ENCODE measurements at places on chromosomes 1 and 21.
A peak's percentile ranks its signal among the peaks of the same experiment; 100 is the strongest.

GRCh38 chr1:180370188-180370587, 132.2 kb downstream of the ACBD6 start:
- DNase-seq = no peak

DNA sequence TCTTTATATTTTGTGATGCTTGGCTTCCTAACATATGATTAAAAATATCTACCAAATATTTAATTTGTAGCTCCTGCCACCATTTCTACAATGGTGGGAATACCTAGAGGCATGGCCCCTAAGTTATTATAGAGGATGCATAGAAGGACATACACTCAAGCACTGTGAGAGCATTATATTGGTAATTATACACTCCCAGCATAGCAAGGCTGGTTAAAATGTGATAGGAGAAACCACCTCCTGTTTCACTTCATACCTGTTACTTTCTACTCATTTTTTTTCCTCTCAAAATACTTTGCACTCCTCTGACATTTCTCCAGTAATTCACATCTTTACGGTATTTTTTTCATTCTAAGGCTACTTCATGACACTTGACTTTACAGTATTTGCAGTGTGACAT, 92.9 kb downstream of the HS2ST1 start:
- DNase-seq = no peak

- DNase-seq = peak; percentile 25
Observed at GRCh38 chr1:17439250-17440073, at the start of gene RCC2. RCC2 (minus strand) TSS chr1:17439677; CDS start chr1:17438514, 1,163 bp downstream.

- DNase-seq = no peak
Observed at GRCh38 chr1:7223334-7224080, 438.3 kb downstream of the CAMTA1 start.

GRCh38 chr1:77834771-77835334, 53.6 kb upstream of the NEXN start:
- DNase-seq = no peak

GRCh38 chr1:82258887-82259286, 458.2 kb downstream of the ADGRL2 start:
- no peak for DNase-seq

GRCh38 chr1:81435175-81435574, 365.6 kb upstream of the ADGRL2 start:
- no peak for DNase-seq

GRCh38 chr1:201636097-201636496, 97.2 kb downstream of the NAV1 start:
- DNase-seq = no peak

GRCh38 chr1:22582661-22583635, 19.7 kb downstream of the EPHA8 start:
- DNase-seq = no peak

- DNase-seq = no peak
Observed at GRCh38 chr1:209215826-209216225, 367.7 kb upstream of the CAMK1G start.

DNA sequence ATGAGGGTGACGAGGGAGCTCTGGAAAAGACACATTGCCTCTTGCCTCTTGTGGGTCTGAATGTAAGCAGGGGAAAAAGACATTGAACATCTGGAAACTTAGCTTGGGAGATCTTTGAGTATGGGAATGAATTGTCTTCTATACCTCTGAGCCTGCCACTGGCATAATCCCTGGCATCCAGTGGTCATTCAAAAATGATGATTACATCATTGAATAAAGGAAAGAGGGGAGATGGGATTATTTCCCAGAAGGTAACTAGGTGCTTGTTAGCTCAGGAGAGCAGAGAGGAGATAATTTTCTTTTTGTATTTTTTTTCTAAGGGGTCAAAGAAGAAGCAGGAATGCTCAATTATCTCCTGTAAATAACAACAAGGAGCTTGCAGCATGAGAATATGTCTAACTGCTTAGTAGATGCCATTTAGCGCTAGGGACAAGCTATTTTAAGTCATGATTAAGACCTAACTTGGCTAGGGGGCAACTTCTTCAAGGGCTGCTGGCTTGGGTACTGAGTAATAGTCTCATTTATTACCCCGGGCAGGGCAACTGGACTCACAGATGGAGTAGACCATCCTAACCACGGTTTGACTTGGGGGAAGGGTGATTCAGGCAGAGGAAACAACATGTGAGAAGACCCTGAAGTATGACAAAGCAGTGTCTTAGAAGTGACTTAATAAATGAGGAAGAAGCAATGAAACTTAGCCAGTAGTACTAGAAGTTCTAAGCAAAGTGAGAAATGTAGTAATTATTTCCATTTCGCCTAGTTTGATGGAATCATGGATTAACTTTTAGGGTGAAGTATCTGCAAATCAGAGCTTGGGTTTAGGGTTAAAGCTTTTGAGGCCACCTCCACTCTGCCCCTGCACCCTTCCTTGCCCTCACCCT, 11.0 kb upstream of the XCL2 start:
- no peak for DNase-seq

DNA sequence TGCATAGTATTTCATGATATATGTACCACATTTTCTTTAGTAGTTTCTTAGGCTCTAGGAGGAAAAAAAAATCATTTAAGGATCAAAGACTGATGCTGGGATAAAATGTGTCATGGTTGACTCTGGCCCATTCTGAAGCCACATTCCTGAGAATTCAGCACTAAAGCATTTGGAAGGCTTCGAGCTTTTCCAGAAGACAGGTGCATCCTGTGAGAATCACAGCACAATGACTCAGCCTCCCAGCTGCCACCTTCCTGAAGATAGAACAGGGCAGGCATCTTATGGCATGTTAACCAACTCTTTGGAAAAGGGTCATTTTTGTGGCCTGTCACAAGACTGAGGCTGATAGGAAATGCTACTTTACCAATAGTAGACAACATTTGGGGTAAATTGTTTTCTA, 359.9 kb downstream of the PCP4 start:
- DNase-seq = no peak

- no peak for DNase-seq
Observed at GRCh38 chr1:44909901-44910544, 67.0 kb upstream of the PTCH2 start.

- no peak for DNase-seq
Observed at GRCh38 chr1:14613926-14614325, 15.4 kb downstream of the KAZN start.

DNA sequence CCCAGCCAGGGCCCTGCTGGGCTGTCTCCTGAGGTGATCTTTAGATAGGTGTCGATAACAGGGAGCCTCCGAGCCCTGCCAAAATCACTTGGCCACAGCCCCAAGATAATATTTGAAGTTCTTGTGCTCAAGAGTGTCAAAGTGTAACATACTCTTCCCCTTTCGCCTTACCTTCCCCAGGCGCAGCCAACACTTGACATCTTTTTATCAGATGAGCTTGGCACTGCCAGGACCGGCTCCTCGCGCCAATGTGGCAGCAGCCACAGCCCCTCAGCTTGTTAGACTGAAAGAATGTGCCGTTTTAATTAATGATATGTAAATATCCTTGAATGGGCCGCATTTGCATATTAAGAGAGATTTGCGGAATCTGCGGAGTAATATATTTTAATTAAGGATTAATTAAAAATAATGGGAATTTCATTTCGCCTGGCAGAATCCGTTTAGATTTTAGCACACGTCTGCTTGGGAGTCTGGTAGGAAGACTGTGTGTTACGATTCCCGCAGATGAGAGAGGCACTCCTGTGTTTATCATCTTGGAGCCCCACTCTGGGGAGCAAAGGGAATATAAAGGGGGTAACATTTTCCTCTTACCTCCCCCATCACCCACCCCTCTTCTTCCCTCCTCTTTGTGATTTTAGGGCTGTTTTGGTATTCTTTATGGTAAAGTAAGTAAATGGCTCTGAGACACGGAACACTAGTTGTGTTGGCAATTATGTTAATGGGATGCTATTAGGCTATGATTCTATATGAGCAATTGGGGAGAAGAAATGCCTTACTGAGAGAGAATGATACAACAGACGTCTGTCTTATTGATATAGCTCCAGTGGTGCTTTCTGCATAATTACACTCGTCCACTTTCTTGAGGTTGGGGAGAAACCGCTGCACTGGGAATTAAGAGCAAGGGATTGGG, 109.8 kb downstream of the PBX1 start:
- DNase-seq = no peak

DNA sequence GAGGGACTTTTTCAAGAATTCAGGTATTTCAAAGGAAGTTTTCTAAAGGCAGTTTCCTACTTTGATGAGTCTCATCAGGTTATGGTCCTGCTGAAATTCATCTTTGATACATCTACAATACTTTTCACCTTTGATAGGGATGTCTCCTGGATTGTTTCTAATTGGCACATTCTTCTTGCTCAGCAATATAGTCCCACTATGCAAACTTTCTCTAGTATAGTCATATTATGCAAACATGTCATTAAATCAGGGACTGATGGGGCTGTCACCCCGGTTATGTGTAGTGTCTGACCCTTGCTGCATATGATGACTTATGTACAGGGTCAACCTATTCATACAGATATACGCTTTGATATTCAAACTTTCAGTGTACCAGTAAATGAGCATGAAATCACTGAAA, 379 bp upstream of the FCRL1 start:
- DNase-seq = no peak

DNA sequence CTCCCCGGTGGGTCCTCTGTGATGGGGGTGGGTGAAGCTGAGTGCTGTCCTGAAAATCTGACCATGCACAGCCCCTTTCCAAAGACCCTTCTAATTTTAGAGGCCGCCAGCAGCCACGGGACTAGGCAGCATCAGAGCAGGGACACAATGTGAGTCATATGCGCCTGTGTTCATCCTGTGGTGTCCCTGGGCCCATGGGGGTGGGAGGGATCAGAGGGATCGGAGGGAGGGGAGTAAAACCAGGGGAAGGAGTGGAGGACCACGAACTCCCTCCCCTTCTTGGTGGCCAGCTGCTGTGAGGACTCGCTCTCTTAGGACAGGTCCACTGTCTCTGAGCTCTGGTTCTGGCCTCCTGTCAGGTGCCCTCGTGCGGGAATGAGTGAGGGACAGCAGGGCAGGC, 61.5 kb downstream of the ADARB1 start:
- no peak for DNase-seq

- DNase-seq = no peak
Observed at GRCh38 chr1:80367058-80367457, 1360.5 kb upstream of the ADGRL4 start.

DNA sequence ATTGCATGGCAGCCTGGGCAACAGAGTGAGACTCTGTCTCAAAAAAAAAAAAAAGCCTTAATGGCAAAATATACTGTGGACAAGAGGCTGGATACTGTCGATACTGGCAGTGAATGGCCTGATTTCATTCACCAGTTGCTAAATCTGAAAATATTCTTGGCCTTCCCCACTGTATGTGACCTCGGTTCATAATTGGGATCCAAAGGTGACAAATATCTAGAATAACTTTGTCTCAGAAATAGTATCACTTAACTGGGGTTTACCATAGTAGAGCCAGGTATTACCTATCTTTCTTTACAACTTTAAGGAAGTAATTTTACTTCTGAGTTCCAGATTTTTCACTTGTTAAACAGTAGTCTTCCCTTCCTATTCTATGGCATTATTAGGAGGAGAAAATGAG, 8.4 kb downstream of the MTF2 start:
- no peak for DNase-seq

DNA sequence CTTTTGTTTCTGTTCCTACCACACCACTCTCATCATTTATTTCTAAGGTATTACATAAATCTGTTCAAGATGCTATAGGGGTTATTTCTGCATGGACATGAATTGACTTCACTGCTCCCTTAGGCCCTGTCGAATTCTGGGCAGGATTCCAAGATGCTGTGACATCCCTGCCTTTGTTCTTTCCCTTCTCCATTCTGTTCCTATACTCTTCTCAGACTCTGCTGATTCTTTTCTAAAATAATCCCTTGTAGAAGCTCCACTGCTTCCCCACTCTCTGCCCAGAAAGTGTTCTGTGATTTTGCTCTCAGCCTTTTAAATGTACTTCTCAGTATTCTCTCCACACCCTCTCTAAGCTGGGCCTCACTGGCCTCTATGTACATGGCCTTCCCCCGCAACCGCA, 99.2 kb downstream of the PHTF1 start:
- no peak for DNase-seq

GRCh38 chr1:97433094-97433823, 487.6 kb downstream of the DPYD start:
- no peak for DNase-seq

DNA sequence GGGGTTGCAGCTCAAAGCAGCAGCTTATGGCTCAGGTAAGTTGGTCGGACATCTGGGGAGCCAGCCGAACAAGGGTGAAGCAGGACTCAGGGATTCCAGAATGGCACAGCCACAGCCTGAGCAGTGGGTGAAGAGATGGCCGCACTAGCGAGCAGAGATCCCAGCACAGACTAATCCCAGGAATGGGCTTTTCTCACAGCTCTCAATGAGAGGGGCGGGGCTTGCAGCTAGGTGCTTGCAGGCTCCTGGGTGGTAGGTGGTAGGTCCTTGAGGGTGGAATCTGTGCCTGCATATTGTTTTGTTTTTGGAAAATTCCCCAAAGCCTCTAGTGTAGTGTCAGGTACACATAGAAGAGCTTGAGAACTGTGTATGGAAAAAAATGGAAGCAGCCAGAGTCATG, 9.0 kb downstream of the KIAA0040 start:
- no peak for DNase-seq

DNA sequence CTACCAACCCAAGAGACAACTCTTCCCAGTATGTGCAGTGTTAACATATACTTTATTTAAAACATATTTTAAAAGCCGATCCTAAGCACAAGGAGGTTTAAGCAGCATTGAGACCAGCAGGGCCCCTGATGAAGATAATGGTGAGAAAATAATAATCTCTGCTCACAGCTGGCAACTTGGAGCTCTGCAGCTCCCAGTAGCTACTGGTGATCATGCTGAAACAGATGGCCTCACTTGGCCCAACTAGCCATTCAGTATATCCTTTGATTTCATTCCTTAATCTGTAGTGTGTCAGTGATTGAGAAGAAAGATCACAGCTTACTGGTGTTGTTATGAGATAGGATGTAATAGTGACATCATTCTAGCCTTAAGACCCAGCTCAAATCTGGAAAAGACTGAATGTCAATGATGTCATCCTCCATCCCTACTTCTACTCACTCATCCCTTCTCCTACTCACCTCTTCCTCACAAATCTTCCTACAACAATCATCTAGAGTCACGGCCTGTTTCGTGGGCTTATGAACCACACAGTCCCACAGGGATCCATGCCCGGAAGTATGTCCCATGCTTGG, 817.9 kb downstream of the PLA2G4A start:
- DNase-seq = no peak

- DNase-seq = no peak
Observed at GRCh38 chr1:242006976-242007375, 8.1 kb upstream of the MAP1LC3C start.

DNA sequence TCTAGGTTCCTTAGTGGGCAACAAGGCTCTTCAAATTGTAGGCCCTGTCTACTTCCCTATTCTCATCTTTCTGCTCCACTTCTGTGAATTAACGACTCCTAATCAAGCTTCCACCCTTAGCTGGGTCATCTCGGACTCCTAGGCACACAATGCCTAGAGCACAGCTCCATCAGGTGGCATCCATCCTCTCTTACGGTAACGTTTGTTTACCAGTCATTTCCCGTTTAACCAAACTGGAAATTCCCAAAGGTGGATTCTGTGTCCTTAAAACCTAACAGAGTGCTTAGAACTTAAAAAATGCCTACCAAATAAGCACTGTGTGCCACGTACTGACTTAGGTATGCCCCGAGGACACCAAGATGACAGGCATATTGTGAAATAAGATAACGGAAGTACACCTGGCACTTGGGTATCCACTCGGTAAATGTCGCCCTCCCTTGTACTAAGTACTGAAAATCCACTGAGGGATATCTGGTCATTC, 1.5 kb downstream of the PARP1 start:
- no peak for DNase-seq
